Suppressor macrophage treated with lipopolysaccharide for 4 hours (primary cell): ENCODE measurements at places on chromosomes 13 and 19.

- DNase-seq: peak; percentile 90
Measured at GRCh38 chr19:8578642-8579265, 1.5 kb upstream of the MYO1F start.

GRCh38 chr13:50153401-50153800 lies 138.2 kb downstream of the KCNRG start:
- DNase-seq: no peak

DNA sequence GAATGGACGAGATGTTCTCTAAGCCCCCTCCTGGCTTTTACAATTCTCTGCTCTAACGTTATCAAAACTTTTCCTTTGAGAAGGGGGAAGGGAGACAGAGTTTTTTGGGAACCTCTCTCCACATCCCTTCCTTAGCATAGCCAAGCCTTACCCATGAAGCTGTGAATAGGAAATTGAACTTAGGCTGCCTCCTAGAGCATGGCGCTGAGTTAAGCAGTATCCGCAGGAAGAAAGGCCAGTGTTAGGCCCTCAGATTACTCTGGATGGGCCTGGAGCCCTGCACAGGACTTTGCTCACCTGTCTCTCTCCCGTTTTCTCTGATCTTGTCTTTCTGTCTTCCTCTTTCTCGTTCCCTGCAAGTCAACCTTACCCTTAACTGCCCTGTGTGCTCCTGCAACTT lies 39.6 kb downstream of the CYP2B6 start:
- DNase-seq: no peak

DNA sequence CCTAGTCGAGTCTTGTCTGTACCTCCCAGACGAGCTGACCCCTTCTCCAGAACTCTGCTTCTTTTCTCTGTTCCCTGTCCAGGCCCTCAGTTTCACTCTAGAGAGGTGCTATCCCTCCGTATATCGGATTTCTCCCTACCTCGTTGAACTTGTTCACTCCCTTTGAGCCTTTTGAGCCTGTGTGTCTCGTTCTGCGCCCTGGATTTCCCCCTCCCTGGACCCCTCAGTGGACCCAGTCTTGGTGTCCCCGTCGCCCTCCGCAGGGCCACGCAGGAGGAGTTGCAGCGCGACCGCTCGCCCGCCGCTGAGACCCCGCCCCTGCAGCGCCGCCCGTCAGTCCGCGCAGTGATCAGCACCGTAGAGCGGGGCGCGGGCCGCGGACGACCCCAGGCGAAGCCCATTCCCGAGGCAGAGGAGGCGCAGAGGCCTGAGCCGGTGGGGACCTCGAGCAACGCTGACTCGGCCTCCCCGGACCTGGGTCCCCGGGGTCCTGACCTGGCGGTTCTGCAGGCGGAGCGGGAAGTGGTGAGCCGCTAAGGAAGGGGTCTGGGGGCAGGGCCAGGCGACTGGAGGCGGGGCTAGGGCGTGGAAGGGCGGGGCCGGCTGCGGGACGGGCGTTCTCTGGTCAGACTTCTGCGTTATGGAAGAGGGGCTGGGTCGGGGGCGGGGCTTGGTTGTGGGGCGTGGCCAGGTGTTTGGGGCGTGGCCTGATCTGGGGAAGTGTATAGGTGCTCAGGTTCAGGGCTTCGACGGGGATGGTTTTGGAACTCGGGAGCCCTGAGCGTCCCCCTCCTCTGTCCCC lies 5.5 kb downstream of the EPS8L1 start:
- peak; percentile 81 for DNase-seq

GRCh38 chr19:16146112-16146511 lies 2.6 kb downstream of the HSH2D start:
- DNase-seq: no peak

DNA sequence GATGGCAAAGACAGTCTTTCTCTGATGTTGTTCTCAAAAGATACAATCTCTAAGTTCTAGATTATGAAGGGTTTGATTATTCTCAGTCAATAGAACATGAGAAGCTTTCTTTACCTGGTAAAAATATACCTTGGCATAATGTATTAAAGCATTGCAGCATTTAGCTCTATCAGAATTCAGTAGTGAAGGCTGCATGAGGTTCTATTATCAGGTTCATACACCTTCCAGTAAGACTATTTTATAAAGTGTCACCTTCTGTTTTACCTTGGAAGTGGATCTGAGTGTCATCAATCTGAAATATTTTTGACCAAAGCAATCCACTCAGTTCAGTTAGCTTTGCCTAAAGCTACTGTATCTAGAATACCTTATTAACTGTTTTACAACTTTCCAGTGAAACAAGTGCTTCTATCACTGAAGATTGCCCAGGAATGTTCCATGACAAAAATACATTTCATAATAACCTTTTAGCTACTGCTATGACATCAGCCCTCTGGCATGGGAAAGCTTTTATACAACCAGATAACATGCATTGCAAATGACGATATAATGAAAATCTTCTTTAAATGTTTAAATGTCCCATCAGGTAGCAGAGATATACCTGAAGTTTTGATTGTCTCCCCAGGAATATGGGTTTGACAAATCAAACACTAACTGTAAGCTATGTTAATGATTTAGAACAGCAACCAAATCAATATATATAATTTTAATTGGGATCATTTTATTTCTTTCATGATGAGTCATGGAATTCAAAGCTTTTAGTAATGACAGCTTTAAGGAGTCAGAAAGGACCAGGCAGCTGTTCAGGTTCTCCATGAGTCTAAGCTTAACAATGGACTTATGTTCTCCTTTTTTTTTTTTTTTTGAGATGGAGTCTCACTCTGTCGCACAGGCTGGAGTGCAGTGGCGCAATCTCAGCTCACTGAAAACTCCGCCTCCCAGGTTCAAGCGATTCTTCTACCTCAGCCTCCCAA lies 72.2 kb downstream of the UFM1 start:
- DNase-seq: no peak

DNA sequence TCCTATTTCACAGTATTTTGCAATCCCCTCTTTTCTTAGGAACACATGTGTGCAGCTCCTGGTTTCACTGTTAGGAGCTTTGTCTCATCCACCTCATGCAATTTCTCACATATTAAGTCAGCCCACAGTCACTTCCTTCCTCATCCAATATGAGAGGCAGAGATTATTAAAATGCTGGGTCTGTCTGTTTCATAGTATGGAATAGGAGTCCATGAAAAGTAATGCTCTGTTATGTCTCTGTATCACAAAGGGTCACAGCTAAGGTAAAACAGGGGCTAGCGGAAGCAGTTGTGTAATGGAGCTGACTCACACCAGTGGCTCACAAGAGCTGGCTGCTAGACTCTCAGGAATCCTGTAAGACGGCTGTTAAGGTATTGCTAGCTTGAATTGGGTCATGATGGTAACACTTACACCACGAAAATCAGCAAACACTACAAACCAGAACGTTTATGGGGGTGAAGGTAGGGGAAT lies 216.5 kb downstream of the EFNB2 start:
- DNase-seq: no peak

GRCh38 chr19:38264486-38265212 lies at the start of gene SPINT2:
Gene SPINT2 (plus strand): TSS chr19:38264573. CDS start chr19:38264893, 320 bp downstream.
- DNase-seq: peak; percentile 13
